AML-193 (cell line): ENCODE measurements at places on chromosomes 1 and 21.

DNA sequence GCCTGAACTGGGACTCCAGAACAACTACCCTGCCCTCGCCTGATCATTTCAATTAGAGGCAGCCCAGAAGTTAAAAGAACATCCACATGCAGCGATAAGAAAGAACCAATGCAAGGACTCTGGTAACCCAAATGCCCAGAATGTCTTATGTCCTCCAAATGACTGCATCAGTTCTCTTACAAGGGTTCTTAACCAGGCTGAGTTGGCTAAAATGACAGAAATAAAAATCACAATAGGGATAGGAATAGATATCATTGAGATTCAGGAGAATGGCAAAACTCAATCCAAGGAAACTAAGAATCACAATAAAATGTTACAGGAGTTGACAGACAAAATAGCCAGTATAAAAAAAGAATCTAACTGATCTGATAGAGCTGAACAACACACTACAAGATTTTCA, 80.1 kb upstream of the PTGFR start:
- DNase-seq = no peak

GRCh38 chr1:57887964-57888491, 464.2 kb upstream of the DAB1 start:
- no peak for DNase-seq

DNA sequence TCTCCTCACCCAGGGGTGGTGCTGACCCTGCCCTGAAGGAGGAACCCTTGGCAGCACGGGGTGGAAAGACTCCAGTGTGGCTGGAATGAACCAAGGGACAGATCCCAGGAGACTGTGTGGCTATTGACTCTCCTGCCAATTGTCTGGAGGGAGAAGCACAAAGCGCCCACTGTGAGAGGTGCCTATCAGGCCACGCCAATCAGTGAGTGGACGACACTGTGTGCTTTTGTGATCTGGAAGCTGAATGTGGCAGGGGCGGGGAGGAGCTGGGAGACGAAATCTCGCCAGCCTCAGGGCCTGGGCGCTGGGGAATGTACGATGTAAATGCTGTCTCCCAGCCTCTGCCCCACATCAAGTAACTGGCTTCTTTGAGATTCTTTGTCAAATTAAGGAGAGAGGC, 167.1 kb downstream of the ZBTB18 start:
- no peak for DNase-seq

GRCh38 chr1:92168657-92169056, 49.1 kb upstream of the C1orf146 start:
- DNase-seq = no peak

DNA sequence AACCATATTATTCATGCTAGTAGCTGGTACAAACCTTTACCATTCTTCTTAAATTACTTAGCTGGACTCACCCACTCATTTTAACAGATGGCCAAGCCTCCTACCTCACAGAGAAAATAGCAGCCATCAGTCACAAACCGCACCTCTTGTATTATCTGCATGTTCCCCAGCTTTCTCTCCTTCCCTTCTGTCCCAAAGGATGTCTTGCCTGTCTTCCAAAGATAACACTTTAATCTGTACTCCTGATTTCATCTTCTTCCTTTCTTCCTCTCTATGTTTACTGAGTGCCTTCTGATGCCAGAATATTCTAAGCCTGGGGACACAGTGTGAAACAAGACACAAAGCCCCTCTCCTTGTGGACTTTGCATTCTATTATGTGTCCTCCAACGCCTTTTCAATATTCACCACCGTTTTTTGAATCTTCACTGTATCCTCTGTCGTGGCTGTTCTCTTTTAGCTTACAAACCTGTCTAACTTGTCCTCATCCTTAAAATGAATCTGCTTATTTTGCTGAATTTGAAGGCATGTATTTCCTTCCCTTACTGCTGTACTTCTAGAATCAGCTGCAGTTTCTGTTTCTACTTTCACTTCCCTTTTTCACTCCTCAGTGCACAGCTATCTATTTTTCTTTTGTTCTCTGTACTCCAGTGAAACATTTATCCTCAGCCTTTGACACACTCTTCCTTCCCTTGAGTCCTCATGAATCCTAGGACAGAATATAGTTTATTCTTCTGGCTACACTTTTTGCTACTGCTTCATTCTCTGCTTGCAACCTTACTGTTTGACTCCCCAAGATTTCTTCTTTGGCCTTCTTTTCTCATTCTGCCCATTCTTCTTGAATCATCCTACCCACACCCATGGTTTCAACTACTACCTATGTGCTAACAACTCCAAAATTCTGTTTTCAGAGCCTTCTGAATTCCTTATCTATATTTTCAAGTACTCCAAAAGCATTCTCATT, 216.9 kb upstream of the SAMSN1 start:
- peak; percentile 39 for DNase-seq

- no peak for DNase-seq
Measured at GRCh38 chr1:156553860-156554485, 18.4 kb downstream of the IQGAP3 start.

DNA sequence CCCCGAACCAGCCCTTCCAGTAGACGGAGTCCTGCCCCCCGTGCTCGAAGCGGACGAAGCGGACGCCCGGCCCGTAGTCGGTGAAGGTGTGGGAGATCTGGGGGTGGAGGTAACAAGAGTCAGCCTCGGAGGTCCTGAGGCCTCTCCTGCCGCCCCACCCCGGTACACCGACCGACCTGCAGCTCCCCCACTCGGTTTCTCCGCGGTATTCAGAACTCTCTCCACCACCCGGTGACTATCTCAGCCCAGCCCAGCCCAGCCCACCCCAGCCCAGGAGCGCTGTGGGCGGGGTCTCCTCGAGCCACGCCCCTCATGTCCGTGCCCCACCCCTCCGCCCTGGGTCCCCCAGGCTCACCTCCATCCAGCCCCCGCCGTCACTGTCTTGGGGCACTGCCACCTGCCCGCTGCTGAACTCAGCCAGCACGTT, 5.5 kb downstream of the FBXO2 start:
- DNase-seq = no peak

GRCh38 chr1:201859424-201859823, 29.3 kb upstream of the SHISA4 start:
- DNase-seq = no peak
